ENCODE measurements at places on chromosomes 5 and 9.

DNA sequence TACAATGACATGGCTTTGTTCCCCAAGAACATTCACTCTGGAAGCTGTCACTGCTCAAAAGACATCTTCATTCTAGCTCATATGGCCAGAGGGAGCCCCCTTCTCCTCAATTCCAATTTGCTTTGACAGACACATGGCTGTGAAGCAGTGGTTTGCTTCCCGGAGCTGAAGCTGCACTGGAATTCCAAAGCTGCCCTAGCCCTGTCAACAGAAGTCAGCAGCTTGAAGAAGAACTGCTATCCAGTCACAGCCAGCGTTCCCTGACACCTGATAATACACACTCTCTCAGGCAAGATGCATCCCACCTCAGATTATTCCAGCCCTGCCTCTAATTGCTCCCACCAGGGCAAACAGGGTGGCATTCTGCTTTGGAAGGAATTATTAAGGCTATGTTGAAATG is 93.7 kb downstream of the SEMA5A start:
- no peak for DNase-seq

- no peak for DNase-seq
Observed at GRCh38 chr5:73444499-73445438, 3.8 kb downstream of the FOXD1 start.

DNA sequence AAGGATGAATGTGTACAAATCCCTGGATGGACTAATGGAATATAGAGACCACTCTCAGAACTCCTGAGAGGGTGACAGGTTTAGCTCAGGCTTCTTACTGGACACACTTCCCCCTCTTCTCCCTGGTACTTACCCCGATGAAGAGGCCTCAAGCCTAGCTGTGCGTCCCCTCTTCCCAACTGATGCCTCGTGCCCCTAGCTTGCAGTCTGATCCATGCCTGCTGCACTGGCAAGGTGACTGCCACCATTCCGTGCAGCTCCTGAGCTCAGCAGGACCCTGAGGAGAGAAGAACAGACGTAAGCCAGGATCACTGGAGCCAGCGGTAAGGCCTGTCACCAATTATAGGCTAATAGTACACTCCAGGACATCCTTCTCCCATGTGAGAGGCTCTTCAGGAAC is 5.5 kb upstream of the STOML2 start:
- no peak for DNase-seq

DNA sequence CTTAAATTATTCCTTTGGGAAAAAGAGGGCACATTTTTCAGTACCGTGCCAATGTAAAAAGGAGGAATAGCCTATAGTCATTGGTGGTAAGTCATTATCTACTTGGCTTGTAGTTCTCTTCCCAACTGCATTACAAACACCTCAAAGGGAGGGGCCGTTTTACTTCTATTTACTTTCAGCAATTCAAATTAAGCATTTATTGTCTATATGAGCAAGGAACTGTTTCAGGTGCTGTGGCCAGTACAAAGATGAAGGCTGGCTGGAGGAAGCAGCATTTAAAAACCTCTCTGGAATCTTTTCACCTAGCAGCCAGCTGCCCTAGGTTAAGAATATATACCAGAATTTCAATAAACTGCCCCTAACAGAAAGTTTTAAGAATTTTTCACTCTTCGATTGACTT is 48.9 kb downstream of the SEMA6A start:
- no peak for DNase-seq

- no peak for DNase-seq
Observed at GRCh38 chr9:109907810-109908458, 127.9 kb downstream of the PALM2AKAP2 start.

- DNase-seq: no peak
Observed at GRCh38 chr9:106620866-106621265, 242.1 kb upstream of the ZNF462 start.

- no peak for DNase-seq
Observed at GRCh38 chr9:76896035-76896434, 9.9 kb downstream of the PRUNE2 start.

- DNase-seq: no peak
Observed at GRCh38 chr5:174424219-174425053, 299.9 kb upstream of the MSX2 start.
